Stimulated activated CD8-positive, alpha-beta memory T cell treated with anti-CD3 and anti-CD28 coated beads, Interleukin-7, amount 100 ng/mL, for 24 hours (primary cell): ENCODE measurements at places on chromosomes 1 and 21.

- no peak for DNase-seq
Measured at GRCh38 chr21:39060485-39061083, 122.7 kb downstream of the PSMG1 start.

DNA sequence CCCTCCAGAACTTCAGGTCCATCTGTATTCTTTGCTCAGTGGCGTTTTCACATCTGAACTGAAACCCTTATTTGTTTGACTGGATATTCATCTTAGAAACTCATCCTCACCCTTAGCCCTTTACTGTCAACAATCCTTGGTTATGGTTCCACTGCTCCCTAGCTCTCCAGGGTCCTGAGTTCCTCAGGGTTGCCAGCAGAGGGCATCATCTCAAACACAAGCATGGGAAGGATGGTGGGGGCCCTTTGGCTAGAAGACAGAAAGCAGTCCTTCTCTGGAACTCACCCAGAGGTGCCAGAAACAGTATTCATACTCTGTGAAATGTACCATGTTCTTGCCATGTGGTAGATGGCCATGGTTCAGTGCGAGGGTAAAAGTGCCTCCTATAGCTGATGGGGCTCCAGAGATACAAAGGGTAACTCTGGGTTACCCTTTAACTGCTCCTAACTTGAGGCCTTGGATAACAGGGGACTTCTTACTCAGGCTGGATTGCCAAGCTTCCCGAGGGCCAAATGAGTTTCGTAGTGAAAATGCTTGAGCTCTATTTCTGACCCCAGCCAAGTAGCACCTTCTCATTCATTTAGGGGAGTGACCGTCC, 11.3 kb downstream of the NCSTN start:
- DNase-seq, result no peak

- no peak for DNase-seq
Measured at GRCh38 chr1:207962716-207963426, 51.9 kb upstream of the CD34 start.

DNA sequence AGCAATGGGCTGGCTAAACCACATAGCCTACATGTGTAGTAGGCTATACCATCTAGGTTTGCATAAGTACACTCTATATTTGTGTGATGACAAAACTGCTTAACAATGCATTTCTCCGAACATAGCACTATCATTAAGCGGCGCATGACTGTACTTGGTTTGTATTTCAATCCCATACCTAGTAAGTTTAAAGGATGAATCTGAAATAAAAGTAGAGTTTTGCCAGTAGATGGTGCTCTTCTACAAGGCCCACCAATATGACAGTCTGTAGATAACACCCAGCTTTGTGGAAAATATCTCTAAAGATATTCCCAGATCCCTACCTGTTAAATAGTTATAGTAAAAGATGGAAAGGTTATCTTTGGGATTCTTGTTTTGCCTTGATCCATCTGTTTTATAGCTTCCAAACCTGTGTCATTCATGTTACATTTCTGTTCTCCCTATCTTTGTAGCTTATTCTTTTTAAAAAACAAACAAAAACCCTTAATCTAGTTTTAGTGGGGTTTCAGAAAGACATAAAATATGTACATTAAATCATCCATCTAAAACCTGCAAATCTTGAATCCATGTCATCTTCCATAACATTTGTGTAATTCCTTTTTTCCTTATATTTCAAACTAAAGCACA, 33.9 kb upstream of the ASPM start:
- DNase-seq, result no peak

DNA sequence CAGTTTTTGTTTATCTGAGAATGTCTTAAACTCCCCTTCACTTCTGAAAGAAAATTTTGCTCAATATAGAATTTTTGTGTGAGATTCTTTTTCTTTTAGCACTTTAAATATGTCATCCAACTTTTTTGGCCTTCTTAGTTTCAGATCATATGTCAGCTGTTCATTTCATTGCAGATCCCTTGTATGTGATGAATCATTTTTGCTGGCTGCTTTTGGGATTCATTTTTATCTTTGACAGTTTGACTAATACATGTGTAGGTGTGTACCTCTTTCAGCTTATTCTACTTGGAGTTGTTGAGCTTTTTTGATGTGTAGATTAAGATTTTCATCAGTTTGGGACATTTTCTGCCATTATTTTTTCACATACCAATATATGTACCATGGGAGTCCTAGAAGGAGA, 156.8 kb downstream of the FASLG start:
- no peak for DNase-seq
